AG09309 (cell line): ENCODE measurements at places on chromosomes 7 and 10.

GRCh38 chr7:37709631-37710509 is 26.3 kb downstream of the GPR141 start:
- no peak for DNase-seq

- DNase-seq = no peak
Observed at GRCh38 chr7:79292834-79293233, 160.6 kb downstream of the MAGI2 start.

- no peak for DNase-seq
Observed at GRCh38 chr10:77138541-77138940, 499.1 kb downstream of the KCNMA1 start.

DNA sequence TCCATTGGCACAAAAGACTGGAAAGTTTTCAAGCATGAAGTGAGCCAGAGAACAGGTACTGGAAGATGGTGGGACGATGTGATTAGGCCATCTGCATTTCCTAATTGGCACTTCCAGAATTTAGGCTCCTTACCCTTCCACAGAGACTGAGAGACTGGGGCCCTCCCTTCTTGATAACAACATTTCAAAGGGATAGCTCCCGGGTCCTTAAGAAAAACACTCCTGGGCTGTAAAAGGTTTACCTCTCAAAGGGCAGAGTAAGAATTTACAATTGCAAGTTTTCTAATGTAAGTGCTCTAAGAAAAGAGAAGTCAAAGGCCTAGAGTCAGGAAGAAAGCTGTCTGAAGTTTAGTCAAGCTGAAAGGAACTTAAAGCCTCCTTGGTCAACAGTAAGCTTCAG is 559.5 kb upstream of the C7orf33 start:
- DNase-seq = no peak

DNA sequence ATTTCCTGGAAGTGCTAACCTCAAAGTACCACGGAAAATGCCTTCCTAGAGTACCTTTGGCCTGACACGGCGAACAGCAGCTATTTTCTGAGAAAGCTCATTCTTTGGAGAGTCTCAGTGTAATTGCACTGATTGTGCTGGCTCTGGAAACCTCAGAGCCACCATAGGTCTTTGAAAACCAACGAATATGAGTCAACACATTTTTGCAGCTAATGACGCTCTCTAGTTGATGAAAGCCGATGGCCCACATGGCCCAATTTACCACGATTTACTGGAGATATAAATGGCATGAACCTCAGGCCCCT is 187.1 kb downstream of the ADARB2 start:
- DNase-seq = no peak

DNA sequence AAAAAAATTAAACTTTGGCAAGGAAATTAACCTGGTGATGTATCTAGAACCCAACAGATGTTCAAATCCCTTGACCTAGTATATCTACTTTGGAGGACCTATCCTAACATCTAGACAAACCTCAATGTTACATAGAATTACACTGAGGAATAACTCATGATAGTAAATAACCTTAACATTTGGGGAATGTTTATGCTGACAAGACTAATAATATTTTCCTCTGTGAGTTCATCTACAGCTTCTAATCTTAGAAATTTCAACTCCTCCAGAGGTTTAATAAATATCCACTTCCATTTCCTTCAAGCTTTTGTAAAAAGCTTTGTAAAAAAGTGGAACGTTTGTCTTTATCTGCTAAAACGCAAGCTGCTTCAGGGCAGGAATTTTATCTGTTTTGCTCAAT is 12.7 kb downstream of the HIPK2 start:
- no peak for DNase-seq

GRCh38 chr7:48038815-48039506 is 3.6 kb downstream of the C7orf57 start:
- no peak for DNase-seq

DNA sequence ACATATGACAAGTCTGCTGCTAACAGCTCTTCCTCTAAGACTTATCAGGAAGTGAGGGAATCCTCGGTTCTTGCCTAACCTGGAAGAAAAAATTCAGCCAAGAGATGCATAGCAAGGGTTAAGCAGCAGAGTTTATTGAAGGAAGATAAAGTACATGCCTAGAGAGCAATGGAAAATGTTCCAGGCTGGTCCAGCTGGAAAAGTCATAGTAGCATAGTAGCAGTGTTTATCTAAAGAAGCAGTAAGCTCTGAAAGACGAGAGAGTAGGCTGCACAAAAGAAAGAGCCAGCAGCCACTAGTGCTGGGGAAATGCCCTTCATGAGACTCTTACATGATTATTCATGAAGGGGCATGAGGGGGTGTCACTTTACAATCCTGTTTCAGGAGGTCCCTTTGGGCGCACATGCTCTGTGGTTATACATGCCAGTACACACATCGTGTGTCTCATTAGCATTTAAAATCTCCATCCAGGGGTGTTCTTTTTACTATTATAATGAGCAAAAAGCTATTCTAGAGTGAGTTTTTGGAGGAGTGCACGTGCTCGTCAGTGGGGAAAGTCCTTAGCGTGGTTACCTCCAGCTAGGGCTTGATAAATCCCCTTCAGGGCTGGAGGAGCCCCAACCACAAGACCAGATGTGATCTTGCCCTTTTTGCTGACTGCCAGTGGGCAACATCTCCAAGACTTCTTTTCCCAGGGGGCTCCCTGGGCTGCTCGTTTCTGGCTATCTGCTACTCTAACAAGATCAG is 716.1 kb downstream of the PARD3 start:
- no peak for DNase-seq

DNA sequence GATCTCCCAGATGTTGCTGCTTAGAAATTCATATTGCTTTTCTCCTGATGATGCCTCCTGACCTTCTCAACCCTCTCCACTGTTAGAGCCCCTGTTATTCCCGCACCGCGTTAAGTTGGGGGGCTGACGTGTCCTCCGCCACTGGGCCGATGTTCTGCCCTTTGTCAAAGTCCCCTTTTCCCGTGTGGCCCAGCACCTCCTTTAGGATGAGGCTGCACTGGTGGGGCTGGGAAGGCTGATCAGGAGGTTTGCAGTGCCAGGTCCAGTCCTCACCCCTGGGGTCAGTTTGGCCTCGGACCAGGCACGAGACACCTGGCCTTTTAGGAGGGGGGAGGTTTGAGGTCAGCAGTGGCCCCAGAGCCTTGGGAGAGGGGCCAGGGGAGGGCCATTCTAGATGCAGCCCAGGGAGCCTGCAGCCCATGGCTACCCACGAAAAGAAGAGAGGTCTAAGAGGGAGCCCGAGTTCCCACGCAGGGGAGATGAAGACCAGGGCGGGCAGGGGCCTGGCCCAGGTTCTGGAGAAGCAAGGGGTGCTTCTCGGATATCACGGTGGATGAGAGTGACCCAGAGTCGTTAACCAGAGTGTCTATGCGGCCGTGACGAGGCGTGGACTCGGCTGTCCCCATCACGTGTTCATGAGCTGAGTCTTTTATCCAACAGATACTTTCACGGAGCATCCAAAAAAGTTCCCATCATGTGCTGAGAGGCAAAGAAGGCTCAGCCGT is 150.4 kb downstream of the DNAJB6 start:
- DNase-seq = no peak

- DNase-seq = no peak
Observed at GRCh38 chr10:129055986-129056385, 411.1 kb upstream of the MGMT start.

DNA sequence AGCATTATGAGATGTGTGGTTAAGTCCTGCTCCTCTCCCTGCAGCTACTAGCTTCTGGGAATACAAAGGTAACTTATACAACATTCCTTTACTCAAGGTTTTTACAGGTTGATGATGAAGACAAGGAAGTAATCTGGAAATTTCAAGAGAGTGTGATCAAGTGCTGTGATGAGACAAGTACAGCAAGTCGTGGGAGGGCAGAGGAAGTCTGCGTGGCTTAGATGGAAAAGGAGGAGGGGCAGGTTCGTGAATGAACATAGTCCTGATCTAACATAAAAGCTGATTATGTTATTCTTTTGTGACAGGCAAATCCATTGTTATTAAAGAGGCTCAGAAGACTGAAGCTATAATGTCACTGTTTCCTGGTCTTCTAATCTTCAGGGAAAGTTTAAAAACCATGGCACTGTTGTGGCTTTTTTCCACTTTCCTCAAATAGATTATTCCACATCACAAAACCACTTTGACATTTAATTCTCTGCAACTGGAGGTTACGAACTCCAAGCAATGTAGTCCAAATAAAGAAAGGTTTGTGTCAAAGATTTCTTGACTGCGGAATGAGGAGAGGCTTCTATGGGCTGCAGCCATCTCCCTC is 84.1 kb downstream of the CPXM2 start:
- DNase-seq = no peak

DNA sequence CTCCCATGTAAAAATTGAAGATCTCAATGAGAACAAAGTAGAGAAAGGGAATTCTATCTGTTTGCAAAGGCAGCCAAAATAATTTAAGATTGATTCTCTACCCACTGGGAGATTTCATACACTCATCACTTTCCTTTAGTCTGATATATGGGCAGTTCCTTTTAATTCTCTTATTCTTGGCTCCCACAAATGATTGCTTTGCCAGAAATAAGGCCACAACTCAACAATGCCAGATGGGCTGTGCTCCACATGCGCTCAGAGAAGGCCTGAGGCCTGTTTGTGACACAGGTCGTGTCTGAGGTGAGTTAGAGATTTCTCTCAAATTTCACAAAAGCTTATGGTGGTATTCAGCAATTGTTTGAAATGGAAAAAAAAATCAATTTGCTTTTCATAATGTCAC is 501.9 kb upstream of the SEMA3D start:
- DNase-seq = no peak

- no peak for DNase-seq
Observed at GRCh38 chr7:146636581-146636980, 520.0 kb downstream of the CNTNAP2 start.

- peak; percentile 35 for DNase-seq
Observed at GRCh38 chr7:113421696-113422330, 303.5 kb upstream of the SMIM30 start.

GRCh38 chr10:132593389-132593788 is 55.8 kb downstream of the INPP5A start:
- no peak for DNase-seq

DNA sequence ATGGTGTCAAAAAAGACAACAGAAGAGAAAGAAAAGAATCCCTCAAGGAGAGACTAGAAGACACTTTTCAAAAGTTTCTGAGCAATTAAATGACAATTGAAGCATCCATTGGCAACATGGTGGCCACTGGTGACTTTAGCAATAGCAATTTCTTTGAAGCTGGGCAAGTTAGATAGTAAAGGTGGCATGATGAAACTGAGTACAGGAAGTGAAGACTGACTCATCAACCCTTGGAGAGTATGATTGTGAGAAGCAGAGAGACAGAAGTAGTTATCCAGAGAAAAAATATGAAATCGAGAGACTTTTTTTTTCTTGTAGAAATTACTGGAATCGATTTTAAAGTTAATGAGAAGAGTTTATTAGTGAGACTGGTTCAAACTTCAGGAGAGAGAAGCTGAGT is 52.5 kb downstream of the DGKB start:
- no peak for DNase-seq

DNA sequence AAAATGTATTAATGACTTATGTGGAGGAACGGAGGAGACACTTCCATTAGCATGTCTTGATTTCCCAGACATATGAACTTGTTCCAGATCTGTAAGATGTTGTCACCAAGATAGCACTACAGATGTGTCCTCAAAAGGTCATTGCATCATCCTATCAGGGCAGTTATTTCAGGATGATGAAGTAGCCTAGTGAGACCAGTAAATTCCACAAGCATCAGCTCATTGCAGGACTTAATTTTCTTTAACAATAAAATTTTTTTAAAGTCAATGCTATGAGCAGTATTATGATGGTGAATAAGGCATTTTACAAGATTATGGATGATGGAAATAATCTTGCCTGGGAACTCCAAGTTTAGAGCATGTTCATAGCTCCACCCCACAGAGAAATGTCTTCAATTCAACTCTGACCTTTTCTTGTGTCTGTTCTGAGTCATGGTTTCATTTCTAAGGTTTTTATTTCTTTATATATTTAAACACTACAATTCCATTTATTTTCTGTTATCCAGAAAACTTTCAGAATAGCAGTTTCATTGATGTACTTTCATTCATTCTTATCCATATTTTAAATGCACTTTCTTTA is 1203.3 kb upstream of the CELF2 start:
- DNase-seq = peak; percentile 13

DNA sequence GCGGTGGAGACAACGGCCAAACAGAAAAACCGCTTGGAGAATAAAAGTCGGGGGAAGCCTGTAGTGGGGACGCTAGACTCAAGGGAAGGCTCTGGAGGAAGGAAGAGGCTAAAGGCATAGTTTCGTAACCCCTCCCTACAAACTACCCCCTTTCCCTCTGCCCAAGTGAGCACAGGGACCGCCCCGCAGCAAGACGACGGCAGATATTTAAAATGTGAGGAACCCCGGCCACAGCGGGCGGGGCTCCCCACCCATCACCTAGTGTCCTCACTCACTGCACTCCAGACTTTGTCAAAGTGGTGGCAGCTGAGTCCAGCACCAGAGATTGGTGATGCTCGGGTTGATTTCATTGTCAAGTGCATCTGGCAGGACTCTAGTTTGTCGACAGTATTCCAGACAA is 69.1 kb downstream of the PRKAG2 start:
- DNase-seq = no peak

DNA sequence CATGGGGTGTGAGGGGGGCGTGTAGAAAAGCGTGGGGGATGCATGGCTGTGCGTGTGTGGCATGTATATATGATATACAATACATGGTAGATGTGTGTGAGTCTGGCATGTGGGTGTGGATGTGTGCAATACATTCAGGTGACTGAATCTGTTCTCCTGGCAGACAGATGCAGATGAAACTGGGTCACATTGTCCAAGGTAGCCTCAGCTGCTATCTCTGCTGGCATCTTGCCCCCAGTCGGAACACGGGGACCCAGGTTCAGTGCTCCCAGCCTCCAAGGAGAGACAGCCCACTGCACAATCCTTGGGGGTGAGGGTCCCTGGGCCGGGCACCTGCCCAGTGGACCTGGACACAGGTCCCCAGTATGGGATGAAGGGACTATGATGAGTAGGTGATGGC is 12.4 kb upstream of the SRRM3 start:
- DNase-seq = no peak

GRCh38 chr7:2758673-2759616 is 70.9 kb downstream of the AMZ1 start:
- DNase-seq = no peak

GRCh38 chr7:148912151-148912550 is 28.1 kb upstream of the EZH2 start:
- no peak for DNase-seq

DNA sequence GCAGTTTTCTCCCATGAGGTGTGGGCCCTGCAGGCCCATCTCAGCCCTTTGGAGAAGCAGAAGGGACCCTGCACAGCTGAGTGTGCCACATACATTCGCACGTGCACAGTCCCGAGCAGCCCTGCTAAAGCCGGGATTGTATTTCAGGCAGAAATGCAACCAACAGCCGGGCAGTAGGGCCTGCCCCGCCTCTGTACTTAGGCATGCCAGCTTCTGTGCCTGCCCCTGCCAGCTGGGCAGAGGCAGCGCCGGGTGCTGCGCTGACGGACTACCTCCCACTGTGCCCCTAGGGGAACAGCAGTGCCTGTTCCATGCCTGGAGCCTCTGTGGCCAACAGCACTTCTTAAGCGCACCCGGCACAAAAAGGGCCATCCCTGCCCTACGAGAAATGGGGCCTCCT is 170.3 kb downstream of the NEURL1 start:
- DNase-seq = no peak

- no peak for DNase-seq
Observed at GRCh38 chr7:65946904-65947303, 35.1 kb downstream of the GUSB start.
